Esophagus muscularis mucosa (tissue), 4 donors: ENCODE measurements at places on chromosomes 11 and 22. TPM values are rescaled to one million over a fixed set of nuclear protein-coding genes. Genes with fewer than 3 reads are reported as not detected.

- no peak for DNase-seq
Observed at GRCh38 chr11:61797263-61797944, 4.7 kb downstream of the FEN1 start.

SCT gene
- not detected for total RNA-seq

GRCh38 chr11:47411884-47412746 is 3.7 kb downstream of the SLC39A13 start:
- DNase-seq: no peak

OTUB1 gene
- total RNA-seq: 70.0 TPM
